Inflammatory macrophage treated with lipopolysaccharide for 4 hours (primary cell): ENCODE measurements at places on chromosomes 5 and 9.

GRCh38 chr5:74391410-74391809 lies 249.1 kb downstream of the ENC1 start:
- peak; percentile 29 for DNase-seq

DNA sequence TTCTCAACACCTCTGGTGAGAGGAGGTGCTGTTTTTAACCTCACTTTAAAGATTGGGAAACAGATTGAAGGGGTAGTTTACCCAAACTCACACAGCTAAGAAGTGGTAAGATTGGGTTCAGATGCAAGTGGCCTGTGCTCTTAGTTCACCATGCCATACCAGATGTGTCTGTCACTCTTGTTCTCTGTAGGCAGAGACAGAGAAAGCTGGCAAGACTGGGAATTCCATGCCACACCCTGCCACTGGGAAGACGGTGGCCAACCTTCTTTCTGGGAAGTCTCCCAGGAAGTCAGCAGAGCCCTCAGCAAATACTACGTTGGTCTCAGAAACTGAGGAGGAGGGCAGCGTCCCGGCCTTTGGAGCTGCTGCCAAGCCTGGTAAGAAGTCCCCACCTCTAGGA lies 11.0 kb downstream of the TCOF1 start:
- no peak for DNase-seq

- peak; percentile 14 for DNase-seq
These were observed 90.6 kb downstream of the RALGPS1 start for GRCh38 chr9:127004946-127005769.

- DNase-seq: no peak
These were observed 26.6 kb upstream of the CFAP157 start for GRCh38 chr9:127680226-127680625.

DNA sequence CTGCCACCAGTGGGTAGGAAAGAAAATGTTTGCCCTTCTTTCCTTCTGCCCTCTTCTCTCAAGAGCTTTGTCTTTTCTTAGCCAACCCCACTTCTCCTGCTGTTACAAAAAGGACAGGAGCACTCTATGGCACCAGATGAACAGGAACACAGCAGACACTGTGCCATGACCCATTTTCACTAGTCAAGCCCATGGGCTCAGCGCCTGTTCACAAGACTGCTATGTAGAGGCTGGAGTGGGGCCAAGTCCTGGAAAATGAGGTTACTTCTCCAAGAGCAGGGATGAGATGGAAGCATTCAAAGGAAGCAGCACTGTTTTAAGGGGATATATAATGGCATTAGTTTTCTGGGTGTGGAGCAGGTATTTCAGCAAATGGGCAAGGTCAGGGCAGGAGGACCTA lies 46.8 kb upstream of the GRAMD2B start:
- no peak for DNase-seq
